Eye (tissue), 1 donor: ENCODE measurements at places on chromosomes 1 and 21.

- DNase-seq: no peak
Measured at GRCh38 chr1:55380355-55380970, 165.3 kb upstream of the USP24 start.

- no peak for DNase-seq
Measured at GRCh38 chr1:17234405-17234804, 14.5 kb upstream of the PADI3 start.

DNA sequence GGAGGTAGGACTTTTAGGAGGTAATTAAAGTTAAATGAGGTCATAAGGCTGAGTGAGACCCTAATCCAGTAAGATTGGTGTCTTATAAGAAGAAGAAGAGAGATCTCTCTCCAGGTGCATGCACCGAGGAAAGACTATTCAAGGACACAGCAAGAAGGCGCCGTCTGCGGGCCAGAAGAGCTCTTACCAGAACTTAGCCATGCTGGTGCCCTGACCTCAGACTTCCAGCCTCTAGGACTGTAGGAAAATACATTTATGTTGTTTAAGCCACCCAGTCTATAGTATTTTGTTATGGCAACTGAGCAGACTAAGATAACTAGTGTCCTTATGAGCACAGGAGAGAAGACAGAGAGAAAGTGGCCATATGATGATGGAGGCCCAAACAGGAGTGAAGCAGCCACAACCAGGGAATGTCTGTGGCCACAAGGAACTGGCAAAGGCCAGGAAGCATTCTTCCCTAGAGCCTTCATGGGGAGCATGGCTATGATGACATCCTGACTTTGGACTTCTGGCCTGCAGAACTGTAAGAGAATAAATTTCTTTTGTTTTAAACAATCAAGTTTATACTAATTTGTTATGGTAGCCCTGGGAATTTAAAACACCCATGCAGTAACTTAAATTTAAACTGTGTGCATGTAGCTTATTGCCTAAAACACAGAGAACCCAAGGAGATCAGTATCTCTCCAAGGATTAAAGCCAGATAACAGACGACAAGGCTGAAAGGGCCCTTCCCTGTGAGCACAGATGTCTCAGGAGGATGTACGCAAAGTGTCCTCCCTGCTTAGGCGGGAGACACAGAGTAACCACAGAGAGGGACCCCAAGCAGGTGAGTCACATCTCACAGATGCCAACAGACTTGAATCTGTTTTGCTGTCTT, 9.9 kb upstream of the CD58 start:
- DNase-seq: no peak

GRCh38 chr1:109933856-109934711, 23.4 kb downstream of the CSF1 start:
- no peak for DNase-seq

GRCh38 chr1:108504447-108504846, 54.3 kb downstream of the NBPF6 start:
- no peak for DNase-seq

GRCh38 chr1:202551683-202552082, 158.6 kb downstream of the SYT2 start:
- DNase-seq: no peak

DNA sequence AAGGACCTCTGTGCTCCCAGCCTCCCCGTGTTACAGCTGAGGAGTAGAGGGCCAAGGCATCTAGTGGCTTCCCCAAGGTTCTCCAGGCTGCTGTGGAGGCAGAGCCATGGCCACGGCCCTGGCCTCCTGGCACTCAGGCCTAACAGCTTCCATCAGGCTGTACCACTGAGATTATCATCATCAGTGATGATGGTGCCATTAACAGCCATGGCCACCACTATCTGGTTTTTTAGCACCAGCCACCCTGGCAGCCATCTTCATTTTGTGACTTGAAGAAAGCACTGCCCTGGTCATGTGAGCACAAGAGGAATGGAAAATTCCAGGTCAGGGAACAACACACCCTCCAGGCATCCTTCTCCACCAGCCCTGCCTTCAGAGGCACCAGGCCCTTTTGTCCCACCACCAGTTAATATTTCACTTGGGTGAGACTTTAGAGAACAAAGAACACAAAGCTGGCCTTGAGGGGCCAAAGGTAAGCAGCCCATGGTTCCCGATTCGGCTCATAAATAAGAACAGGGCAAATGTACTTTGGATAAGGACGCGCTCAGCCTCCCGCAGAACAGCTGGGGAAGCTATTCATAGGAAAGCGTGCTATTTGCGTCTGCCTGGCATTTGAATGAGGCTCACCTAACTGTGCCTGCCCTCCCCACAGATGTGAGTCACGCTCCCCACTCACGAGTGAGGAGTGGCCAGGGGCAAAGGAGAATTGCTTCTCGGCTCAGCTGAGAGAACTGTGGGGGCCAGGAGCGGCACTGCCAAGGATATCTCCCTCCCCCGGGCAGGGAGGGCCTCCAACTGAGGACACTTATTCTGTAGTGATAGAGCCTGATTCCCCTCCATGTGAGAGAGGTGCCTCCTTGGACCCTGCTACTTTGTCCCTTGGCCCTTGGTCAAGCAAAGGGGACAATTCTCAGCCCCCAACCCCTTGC, 95.6 kb downstream of the CD58 start:
- DNase-seq: no peak

GRCh38 chr1:212892108-212892507, 34.0 kb downstream of the FLVCR1 start:
- no peak for DNase-seq

GRCh38 chr1:6612641-6613360, 730 bp upstream of the PHF13 start:
- DNase-seq: peak; percentile 88

- DNase-seq: no peak
Measured at GRCh38 chr1:206070627-206071304, 17.8 kb downstream of the RHEX start.
